Stimulated activated naive CD4-positive, alpha-beta T cell treated with Interleukin-2 at 50 U/mL for 16 hours (primary cell): ENCODE measurements at places on chromosomes 16 and 17.

DNA sequence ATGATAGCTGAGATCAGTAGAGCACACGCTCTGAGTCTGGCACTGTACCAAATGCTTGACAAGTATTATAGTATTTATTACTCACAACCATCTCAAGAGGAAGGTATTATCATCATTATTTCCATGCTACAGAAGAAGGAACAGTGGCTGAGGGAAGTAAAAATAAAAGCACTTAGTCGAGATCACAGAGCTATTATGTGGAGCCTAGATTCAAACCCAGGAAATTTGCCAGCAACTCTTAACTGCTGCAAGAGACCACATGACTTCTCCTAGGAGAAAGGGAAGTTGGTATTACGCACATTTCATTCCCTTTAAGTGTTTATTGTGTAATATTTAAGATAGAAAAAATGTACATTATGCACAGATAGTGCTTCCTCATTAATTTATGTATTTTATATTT is 1.0 kb upstream of the RHOT1 start:
- no peak for DNase-seq

- DNase-seq: no peak
Measured at GRCh38 chr16:73669535-73670274, 621.8 kb upstream of the ZFHX3 start.

DNA sequence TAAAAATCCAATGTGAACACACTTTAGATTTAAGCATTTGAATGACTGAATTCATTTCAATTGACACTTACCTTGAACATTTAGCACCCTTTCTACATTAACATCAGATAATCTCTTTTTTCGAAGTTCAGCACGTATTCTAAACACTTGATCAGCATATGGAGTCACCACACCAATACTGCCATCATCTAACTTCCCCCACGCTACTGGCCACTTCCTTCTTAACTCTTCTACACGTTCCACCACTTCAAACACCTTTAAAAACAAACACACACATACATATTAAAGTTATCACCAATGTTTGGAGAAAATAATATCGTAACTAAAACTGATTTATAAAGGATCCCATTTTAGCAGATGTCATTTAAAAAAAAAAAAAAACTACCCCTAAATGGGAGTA is 93.5 kb downstream of the CACNG1 start:
- no peak for DNase-seq

DNA sequence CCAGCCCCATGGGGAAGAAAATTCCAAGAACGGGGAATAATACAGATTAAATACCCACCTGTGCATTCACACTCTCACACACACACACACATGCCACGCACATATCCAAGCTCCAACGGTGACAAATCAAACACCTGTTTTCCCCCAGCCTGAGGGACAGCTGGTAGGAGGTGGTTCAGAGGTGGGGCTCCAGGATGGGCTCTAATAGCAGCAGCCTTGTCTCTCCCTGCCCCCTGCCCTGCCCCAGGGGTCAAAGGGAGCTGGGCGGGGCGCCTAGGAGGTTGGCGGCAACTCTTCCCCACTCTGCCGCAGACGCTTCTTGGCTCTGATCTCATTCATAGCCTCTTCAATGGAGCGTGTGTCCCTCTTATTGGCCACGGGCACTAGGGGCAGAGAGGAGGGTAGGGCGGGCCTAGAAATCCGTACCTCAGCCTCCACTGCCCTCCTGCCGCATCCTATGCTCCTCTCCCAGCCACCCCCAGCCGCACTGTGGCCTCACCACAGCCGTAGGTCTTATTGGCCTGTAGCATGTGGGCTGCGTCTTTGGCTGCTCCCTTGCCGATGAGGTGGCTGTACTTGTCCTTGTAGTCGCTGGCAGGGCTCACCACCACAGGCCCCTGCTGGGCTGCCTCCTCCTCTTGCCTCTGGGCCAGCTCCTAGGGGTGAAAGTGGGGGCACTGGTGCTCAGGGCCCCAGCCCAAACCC is 8.2 kb downstream of the SPAG7 start:
- DNase-seq: no peak

DNA sequence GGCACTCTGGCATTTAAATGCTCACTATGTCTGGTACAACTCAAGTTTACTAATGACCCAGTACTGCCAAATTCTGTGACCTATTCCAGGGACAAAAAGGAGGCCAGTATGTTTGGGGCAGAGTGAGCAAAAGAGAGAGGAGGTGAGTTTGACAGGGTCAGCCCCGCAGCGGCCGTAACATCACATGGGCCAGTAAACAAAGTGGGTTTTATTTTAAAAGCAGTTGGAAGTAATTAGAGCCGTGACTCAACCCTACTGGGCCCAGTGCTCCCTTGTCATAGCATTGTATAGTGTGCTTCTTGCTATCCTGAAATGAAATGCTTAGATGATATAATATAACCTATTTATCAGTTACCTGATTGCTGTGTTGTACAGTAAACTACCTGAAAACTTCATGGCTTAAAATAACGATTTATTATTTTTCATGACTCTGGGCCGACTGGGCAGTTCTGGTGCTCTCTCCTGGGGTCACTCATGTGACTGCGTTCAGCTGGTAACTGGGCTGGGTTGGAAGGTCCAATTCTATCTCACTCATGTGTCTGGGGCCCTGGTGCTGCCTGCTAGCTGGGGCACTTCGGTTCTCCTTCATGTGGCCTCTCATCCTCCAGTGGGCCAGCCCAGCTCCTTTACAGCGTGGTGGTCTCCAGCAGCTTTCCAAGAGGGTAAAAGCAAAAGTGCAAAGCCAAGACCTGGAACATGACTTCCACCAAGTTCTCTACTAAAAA is 27.4 kb downstream of the IQCK start:
- DNase-seq: no peak

GRCh38 chr17:80924807-80925610 is 66.6 kb upstream of the CHMP6 start:
- DNase-seq: no peak

GRCh38 chr17:76957678-76958464 is 89.7 kb downstream of the MGAT5B start:
- DNase-seq: no peak

DNA sequence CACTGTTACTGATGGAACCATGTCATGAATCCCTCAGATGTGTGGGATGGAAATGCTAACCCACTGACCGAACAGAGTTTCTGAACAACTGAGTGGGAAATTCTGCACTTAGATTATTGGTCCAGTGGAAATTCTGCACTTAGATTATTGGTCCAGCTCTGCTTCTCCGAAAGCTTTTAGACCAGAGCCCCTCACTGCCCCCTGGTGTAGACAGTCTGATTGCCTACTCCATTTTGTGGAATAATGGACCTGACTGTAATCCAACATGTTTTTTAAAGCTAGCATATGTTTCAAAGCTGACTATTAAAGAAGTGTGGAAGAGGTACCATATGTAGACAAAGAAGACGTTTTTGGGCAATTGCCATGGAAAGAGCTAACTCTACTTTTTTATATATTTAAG is 50.3 kb upstream of the TBX2 start:
- DNase-seq: no peak

GRCh38 chr16:74322301-74322710 is 25.7 kb downstream of the PSMD7 start:
- DNase-seq: no peak

GRCh38 chr17:45234641-45235415 is 13.1 kb downstream of the FMNL1 start:
- peak; percentile 47 for DNase-seq

DNA sequence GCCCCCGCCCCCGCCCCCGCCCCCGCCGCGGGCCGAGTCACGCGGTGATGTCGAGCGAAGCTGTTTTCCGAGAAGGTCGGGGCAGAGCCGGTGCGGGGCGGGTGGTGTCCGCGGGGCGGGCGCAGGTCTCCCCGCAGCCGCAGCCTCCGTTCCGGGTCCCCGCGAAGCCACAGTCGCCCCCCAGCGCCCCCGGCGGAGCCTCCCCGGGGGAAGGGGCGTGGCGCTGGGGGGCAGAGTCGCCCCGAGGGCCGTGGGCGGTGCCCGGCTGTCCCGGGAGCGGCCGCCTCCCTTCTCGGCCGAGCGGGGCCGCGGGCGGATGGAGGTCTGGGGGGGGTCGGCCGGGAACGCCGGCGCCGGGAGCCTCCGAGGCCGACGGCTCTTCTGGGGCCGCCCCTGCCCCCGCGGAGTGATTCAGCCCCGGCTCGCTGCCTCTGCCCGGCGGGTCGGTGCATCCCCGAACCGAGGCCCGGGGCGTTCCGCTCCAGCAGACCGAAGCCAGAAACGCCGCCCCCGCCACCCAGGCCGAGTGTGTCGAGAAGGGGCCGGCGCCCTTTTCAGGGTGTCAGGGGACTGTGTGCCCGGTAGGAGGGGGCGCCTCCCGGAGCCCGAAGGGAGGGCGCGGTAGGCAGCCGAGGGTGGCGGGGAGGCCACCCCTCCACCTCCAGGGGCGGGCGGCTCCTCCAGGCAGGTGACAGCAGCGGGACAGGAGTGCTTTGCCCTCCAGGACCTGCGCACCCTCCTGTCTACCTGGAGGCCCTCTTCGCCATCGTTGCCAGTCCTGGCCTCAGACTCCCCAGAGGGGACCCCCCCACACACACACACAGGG is 1.7 kb downstream of the METRNL start:
- DNase-seq: peak; percentile 34

GRCh38 chr17:40926341-40926740 is 11.1 kb downstream of the KRT23 start:
- no peak for DNase-seq

DNA sequence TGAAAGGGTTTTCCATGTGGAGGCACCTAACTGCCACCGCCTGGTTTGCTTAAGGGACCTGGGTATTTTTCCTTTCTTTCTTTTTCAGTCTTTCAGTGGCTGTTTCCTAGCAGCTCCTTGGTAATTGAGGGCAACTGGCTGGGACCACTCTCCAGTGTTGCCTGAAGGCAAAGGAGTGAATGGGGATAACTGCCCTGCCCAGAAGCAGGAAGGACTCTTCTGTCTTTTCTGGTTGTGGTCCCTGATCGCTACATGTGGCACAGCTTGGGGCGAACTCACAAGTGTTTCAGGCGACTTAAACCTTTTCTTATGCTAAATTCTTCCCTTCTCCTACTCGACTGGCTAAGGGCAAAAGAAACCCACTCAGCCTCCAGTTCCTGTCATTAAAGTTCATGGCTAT is 10.1 kb upstream of the TMEM98 start:
- no peak for DNase-seq

- no peak for DNase-seq
Measured at GRCh38 chr17:17976931-17977570, 4.4 kb downstream of the DRC3 start.

DNA sequence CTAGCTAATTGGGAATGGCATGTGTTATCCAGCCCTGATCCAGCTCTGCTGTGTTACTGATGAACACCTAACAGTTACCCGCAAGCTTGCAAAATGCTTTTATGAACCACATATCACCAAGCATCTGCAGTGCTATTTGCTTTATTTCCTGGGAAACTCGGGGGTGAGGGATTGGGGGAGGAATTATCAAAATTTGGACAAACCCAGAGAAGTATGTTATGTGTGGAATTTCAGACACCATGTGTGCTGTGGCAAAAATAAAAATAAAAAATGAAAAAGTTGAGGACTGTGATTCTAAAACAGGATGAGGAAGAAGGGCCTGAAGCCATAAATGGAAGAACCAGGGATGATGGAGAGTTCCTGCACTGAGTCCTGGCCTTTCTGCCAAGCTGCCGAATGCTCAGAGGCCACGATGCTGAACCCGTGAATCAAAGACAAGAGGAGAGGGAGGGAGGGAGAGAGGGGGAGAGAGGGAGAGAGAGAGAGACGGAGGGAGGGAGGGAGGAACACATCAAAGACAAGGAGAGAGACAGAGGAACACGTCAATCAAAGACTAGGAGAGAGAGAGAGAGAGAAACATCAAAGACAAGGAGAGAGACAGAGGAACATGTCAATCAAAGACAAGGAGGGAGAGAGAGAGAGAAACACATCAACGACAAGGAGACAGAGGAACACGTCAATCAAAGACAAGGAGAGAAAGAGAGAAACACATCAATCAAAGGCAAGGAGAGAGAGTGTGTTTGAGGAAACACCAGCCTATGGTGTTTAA is 89.8 kb downstream of the MRM3 start:
- DNase-seq: no peak

- no peak for DNase-seq
Measured at GRCh38 chr17:3003296-3004149, 59.9 kb downstream of the OR1D5 start.

- no peak for DNase-seq
Measured at GRCh38 chr16:82187829-82188228, 17.8 kb upstream of the MPHOSPH6 start.

- no peak for DNase-seq
Measured at GRCh38 chr17:81025741-81026129, 9.2 kb upstream of the BAIAP2 start.

DNA sequence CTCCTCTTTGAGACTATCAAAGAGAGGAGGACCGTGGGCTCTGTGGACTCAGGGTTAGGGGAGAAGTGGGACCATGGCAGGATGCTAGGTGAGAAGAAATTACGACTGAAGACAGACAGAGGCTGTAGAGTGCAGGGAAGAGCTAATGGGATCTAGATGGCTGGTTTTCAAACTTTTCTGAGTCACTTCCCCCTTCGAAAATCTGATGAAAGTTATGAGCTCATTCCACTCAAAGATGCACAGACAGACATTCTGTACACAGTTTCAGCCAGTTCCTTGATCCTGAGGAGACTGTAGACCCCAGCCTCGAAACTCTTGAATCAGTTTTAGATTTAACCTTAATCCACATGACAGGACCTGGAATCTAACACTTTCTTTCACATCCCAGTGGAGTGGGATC is 40.7 kb downstream of the RGS9 start:
- DNase-seq: no peak

- no peak for DNase-seq
Measured at GRCh38 chr16:27221576-27222248, 18.4 kb downstream of the KDM8 start.

DNA sequence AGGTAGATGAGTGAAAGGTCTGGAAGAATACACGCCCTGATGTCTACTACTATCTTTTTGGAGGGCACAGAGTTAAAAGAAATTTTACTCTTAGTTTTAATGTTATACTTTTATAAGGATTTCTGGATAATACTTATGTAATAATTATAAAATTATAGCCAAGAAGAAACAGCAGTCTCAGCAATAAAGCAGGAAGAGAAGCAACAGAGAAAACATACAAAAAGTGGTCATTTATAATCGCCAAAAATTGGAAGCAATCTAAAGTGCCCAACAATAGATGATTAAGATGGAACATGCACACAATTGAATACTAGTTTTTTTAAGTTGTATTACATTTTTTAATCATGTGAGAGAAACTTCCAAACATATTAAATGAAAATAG is 64.4 kb downstream of the SMG6 start:
- no peak for DNase-seq

DNA sequence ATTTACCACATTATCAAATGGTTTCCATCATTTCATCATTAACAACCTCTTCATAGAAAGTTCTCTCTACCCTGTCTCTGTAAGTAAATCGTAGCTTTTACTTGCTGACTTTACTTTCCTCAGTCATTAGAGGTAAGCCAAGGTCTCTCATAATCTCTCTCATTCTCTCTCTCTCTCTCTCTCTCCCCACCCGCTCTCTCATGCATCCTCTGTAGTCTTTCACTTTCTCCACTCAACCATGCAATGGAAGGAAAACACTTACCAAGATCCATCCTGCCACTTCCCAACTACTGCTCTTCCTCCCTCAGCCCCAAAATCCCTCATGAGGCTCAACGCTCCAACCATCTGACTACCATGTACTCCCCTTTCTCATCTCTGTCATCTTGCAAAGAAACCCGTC is 6.1 kb downstream of the CEP112 start:
- DNase-seq: no peak
